ENCODE measurements at places on chromosomes 12 and 14.

DNA sequence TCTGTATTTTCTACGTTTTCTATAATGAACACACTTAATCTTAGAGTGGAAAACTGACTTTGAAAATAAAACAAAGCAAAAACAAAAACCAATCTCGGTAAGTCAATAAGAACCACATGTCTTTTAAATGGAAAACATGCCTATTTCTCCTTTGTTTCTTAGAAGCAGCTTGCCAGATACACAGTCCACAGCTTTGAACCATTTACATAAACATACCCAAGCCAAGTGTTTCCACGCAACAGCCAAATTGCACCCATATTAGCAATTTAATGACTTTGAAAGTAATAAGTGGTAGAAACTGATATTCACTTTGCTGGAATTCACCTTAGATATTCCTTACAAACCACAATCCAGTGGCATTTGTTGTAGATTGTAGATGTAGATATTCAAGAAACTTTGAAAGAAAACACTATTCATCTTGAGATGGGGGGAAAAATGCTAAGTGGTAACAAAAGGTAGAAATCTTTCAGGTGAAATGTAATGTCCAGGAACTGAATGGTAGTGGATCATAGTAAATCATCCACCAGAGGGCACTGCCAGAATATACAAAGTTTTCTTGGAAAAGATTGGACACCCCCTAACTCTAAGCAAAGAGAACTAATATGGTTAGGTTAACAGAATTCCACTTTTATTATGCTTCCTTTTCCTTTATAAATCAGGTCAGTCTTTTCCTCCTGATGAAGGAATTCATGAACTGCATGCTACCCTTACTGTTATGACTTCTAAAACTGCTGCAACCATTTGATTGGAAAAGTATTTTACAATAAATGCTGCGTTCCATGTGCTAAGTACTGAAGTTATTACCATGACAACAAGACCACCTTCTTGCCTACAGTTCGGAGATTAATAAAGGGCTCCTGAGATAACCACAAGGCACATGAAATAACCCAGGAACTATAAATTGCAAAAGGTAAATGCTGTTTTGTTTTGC, 69.8 kb downstream of the RERG start:
- peak overlapping the region; percentile 63 for H3K27ac ChIP-seq
- no peak for DNase-seq
- no peaks in the 10 kb centered on the region for H3K27me3 ChIP-seq
- no peak overlapping the region for H3K4me3 ChIP-seq

GRCh38 chr12:113908584-113909100, 57.5 kb downstream of the RBM19 start:
- DNase-seq, result no peak
- no peak overlapping the region for H3K27ac ChIP-seq
- H3K36me3 ChIP-seq, result no peaks in the 10 kb centered on the region

DNA sequence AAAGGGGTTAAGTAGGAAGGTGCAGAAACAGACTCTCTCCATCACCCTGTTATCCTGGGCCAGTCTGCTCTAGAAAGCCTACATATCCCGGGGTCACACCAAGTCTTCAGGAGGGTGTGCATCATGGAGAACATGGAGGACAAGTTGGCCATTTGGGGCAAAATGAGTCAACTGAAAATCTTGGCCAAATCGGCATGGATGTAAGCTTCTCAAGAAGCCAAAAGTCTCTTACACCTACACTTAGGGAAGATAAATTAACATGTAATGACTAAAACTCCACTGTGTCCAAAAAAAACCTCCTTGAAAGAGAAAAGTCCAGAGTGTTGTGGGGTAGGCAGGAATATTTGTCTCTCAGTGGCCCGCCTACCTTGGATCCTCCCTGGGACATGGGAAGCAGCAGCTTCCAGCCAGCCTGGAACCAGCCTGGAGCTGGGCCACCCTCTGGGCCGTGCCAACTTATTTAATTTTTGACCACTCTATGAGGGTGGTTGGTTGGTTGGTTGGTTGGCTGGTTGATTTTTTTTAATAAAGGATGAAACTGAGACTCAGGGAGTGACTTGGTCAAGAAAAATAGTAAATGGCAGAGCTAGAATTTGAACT, 17.9 kb upstream of the TC2N start:
- peak overlapping the region; percentile 52 for H3K27ac ChIP-seq
- no peaks in the 10 kb centered on the region for H3K36me3 ChIP-seq

- no peak overlapping the region for H3K4me3 ChIP-seq
- H3K36me3 ChIP-seq, result no peaks in the 10 kb centered on the region
- H3K27me3 ChIP-seq, result no peaks in the 10 kb centered on the region
Measured at GRCh38 chr12:8491646-8492530, 21.4 kb upstream of the CLEC4D start.

DNA sequence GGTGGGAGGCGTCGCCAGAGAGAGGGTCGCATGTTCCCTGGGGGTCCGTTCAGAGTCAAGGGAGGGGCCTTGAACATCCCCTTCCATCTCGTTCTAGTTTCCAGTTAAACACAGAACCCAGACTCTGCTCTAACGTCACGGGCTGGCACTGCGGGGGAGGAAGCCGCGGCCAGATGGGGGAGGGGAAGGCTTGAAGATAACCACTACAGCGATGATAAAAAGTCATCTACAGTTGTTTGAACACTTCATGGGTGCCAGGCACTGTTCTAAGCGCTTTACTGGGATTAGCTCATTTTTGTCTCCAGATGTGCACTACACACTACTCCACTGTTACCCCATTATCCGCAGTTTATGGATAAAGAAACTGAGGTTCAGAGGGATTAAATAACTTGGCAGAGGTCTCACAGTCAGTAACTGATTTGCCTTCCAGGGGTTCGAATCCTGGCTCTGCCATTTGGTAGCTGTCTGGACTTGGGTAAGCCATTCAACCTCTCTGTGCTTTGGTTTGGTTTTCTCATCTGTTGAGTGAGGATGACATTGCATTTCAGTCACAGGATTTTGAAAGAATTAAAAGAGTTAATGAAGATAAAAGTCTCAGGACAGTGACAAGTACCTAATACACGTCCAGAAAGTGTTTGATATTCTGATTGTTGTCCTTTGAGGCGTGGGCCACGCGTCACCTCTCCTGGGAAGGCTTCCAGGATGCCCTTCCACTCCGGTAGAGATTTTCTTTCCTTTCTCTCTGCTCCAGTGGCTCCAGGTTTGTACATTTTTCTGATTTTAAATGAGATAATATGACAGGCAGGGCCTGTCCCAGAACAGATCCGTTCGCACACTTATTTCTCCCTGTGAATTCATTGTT, 798 bp upstream of the RASAL1 start:
- H3K36me3 ChIP-seq, result no peaks in the 10 kb centered on the region
- no peak overlapping the region for H3K4me3 ChIP-seq
- H3K4me1 ChIP-seq, result no peaks in the 10 kb centered on the region
- peak overlapping the region; percentile 76 for H3K27ac ChIP-seq

DNA sequence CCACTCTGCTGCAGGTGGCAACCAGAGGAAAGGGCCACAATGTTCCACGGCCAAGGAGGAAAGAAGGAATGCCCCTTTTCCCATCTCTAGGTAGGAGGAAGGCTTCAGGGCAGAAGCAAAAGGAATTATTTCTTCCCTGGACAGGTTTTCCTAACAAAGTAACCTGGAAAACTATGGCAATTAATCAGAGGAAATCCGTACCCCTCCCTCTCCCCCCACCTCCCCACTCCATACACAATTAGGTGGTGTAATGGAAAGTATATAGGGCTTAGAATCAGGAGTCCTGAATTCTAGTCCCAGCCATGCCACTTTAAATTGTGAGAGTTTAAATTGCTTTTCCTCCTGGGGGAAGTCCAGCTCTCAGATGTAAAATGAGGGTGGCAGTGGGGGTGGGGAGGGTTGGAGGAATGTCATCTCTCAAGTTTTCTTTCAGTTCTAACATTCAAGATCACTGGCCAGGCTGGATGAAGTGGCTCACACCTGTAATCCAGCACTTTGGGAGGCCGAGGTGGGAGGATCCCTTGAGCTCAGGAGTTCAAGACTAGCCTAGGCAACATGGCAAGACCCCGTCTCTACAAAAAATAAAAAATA, 1.7 kb downstream of the DHH start:
- H3K36me3 ChIP-seq, result peaks cover 11% of the 10 kb centered on the region
- DNase-seq, result no peak
- H3K4me3 ChIP-seq, result no peak overlapping the region
- peaks cover 44% of the 10 kb centered on the region for H3K27me3 ChIP-seq
- H3K4me1 ChIP-seq, result no peaks in the 10 kb centered on the region

GRCh38 chr14:22472466-22472865, 116.6 kb downstream of the DAD1 start:
- H3K4me1 ChIP-seq, result no peaks in the 10 kb centered on the region
- H3K27ac ChIP-seq, result no peak overlapping the region
- DNase-seq, result no peak
- H3K27me3 ChIP-seq, result no peaks in the 10 kb centered on the region
- no peaks in the 10 kb centered on the region for H3K36me3 ChIP-seq
- no peak overlapping the region for H3K4me3 ChIP-seq

- H3K27ac ChIP-seq, result no peak overlapping the region
- no peak overlapping the region for H3K4me3 ChIP-seq
- no peaks in the 10 kb centered on the region for H3K36me3 ChIP-seq
- no peaks in the 10 kb centered on the region for H3K4me1 ChIP-seq
- no peak for DNase-seq
Measured at GRCh38 chr14:66104486-66104885, 381.7 kb upstream of the CCDC196 start.

GRCh38 chr14:103087343-103087835, 3.4 kb downstream of the LBHD2 start:
- H3K27me3 ChIP-seq, result no peaks in the 10 kb centered on the region
- H3K36me3 ChIP-seq, result no peaks in the 10 kb centered on the region
- H3K4me1 ChIP-seq, result no peaks in the 10 kb centered on the region

DNA sequence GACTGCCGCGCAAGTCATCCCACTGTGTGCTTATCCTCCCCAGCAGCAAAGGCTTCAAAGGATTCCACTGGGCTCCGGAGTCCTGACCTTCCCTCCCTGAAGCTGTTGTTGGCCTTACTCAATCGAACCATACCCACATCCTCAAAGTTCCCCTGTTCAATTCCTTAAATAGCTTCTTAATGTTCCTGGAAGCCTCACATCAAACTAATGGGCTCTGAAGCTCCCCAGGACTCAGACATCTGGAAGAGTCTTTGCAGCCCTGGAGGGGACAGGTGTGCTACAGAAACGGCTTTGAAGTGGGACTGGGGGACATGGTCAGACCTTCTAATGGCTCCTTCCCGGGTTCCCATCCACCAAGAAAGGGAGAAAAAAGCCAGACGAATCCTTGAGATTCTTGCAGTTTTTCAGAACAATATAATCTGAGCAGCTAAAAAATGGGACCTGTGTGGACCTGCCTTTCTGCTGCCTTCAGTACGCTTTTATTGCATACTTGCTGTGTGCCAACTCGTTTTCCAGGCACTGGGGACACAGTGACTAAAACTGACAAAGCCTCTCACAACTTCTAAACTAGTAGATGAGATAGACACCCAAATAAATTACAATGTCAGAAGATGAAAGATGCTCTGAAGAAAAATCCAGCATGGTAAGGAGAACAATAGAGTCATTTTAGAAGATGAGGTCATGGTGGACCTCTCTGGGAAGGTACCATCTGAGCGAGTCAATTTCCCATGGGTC, 204.5 kb downstream of the MON2 start:
- no peaks in the 10 kb centered on the region for H3K27me3 ChIP-seq
- no peaks in the 10 kb centered on the region for H3K36me3 ChIP-seq
- no peak for DNase-seq
- H3K4me1 ChIP-seq, result no peaks in the 10 kb centered on the region
- no peak overlapping the region for H3K4me3 ChIP-seq

- no peaks in the 10 kb centered on the region for H3K27me3 ChIP-seq
- H3K4me1 ChIP-seq, result no peaks in the 10 kb centered on the region
- no peak overlapping the region for H3K4me3 ChIP-seq
- H3K27ac ChIP-seq, result no peak overlapping the region
- DNase-seq, result no peak
Measured at GRCh38 chr14:22900081-22900799, 17.2 kb downstream of the REM2 start.

DNA sequence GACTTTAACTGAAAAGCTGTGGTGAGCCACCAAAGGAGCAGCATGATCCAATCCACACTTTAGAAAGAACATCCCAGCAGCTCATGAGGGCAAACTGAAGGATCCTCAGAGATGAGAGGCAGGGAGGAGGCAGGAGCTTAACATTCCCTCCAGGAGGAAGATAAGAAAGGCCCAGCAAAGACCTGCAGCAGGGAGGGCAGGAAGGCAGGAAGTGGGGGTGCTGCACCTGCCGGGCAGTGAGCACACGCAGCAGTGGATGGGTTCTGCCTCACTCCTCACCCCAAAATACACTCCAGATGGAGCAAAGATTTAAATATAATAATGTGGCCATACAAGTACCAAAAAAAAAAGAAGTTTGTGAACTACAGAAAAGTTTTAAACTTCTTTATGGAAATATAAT, 48.4 kb downstream of the GCH1 start:
- no peak overlapping the region for H3K4me3 ChIP-seq
- no peak for DNase-seq
- H3K4me1 ChIP-seq, result no peaks in the 10 kb centered on the region
- no peaks in the 10 kb centered on the region for H3K36me3 ChIP-seq

DNA sequence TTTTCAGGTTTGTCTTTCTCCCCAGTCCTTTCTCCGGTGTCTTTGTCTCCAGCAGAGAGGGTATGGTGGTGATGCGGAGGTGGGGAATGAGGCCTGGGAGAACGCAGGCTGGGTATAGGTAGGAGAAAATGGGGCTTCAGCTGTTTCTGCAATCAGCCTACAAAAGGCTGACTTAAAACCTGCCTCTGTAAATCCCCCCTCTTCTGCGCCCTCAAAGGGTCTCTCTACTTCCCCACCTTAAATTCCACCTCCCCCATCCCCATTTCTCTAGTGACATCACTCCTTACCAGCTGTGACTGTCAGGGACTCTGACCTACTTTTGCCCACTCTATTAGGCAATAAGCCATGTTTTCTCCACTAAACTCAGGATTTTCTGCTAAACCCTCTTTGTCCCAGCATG, 8.1 kb upstream of the RIMKLB start:
- no peaks in the 10 kb centered on the region for H3K27me3 ChIP-seq
- no peak overlapping the region for H3K27ac ChIP-seq
- no peaks in the 10 kb centered on the region for H3K36me3 ChIP-seq
- H3K4me3 ChIP-seq, result no peak overlapping the region
- peaks cover 8% of the 10 kb centered on the region for H3K4me1 ChIP-seq

DNA sequence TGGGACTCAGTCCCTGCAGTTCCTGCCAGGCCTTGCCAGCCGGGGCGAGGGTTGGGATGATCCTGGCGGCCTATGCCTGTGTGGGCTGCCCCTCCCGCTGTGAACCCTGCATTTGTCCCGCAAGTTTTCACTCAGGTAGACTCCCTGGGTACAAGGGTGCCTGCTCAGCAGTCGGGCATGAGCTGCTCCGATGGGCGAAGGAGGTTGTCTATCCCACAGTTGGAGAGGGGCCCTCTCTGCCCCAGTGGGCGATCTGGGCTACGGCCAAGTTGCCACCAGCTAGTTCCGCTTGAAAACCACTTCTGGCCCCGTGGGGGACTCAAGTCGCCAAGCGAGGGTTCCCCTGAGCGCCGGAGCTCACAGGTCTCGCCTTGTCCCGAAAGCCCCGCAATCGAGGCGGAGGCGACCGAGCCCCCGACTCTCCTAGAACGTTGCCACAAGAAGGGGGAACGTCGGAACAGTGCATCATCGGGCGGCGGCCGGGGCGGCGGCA, 365 bp upstream of the TPI1 start:
- H3K4me3 ChIP-seq, result peak overlapping the region; percentile 41
- peaks cover 16% of the 10 kb centered on the region for H3K36me3 ChIP-seq

- no peak overlapping the region for H3K27ac ChIP-seq
- H3K27me3 ChIP-seq, result no peaks in the 10 kb centered on the region
- DNase-seq, result no peak
- no peak overlapping the region for H3K4me3 ChIP-seq
Measured at GRCh38 chr12:42260518-42260917, 22.5 kb upstream of the YAF2 start.

GRCh38 chr12:6602526-6602925, 4.7 kb downstream of the CHD4 start:
- H3K4me3 ChIP-seq, result no peak overlapping the region
- H3K4me1 ChIP-seq, result peaks cover 23% of the 10 kb centered on the region
- peaks cover 48% of the 10 kb centered on the region for H3K36me3 ChIP-seq
- no peak overlapping the region for H3K27ac ChIP-seq

All from kidney (tissue), 22 donors.